Activated gamma-delta T cell (primary cell): ENCODE measurements at places on chromosomes 2 and 18.

DNA sequence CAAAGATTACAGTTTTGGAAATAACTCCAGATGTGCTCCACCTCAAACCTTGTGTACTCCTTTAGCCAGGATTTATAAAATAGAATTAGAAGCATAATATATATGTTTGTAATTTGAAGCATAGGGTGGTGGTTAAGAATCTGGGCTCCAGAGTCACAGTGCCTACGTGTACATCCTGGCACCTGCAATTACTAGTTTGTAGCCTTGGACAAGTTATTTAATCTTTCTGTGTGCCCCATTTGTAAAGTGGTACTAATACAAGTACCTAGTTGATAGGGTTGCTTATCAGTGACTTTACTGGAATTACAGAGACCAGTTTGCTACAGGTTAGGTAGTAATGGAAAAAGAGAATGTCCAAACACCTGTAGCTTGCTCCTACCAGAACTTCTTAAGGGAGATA lies 28.6 kb downstream of the EML4 start:
- no peak for DNase-seq

DNA sequence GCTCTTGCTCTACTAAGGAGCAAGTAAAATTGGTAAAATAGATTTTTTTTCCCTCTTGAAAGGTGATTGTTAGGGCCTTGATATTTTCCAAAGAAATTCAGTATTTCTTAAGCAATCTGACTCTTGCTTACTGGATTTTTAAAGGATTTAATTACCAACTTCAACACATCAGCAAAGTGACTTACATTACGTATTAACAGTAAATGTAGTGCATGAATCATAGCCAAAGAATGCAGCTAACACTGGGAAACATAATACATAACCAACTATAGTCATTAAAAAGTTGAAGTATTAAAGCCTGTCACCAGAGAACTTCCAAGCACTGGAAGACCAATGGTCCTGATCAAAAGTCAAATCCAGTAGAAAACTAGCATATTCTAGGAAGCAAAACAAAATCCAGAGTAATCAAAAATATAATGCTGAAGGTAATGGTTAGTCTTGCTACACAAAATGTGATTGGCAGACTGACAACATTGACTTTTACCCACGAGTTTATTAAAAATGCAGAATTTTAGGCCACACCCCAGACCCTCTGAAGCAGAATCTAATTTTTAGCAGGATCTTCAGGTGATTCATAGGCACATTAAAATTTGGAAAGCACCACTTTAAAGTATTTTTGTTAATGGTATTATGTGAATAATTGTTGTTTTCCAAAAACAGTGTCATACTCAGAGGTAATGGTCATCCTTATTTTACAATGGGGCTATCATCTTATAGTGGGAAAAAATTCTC lies 31.8 kb upstream of the CAVIN2 start:
- no peak for DNase-seq

DNA sequence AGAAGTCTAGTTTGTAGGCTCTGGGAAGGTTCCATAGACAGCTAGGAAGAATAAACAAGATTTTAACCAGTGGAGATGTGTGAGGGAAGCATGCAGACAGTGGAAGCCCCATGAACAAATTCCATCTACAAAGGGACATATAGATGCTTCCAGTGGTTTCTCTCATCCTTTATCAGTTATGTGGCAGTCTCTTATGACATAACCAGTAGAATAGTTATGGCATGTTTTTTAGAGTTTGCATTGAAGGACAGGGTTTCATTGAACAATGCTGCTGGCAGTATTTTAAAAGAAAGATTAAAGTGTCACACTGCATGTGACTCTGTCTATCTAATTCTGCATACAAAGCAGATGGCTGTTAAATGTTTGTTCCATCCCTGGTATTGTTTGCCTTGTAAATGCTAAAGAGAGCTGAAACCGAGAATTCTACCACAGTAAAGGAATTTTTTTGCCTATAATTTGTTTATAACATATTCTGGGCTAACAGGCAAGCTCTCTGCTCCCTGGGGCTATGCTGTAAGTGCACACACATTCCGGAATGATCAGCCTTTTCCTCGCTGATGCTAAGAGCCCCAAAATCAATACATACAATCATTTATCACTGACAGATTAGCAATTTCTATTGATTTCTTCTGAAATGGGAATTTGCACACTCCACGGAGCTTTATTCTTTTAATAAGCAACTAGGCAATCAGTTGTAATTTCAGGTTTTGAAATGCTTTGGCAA lies 76.8 kb upstream of the PELI1 start:
- no peak for DNase-seq

GRCh38 chr18:50694147-50694546 lies 125.7 kb downstream of the MRO start:
- no peak for DNase-seq

DNA sequence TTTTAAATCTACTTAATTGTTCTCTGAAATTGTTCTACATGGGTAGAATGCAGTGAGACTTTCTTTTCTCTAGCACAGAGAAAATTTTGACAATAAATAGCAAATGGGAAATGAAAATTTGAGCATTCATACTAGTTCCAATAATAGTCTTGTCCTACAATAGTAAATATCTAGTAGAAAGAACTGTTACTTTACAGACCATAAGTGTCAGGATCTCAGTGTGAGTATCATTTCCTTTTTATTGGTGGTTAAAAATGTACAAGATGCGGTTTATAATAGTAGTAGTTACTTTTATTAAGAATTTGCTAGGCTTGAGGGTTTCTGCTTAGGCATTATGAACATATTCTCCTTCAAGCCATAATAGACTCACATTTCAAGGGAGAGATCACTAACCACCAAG lies 43.2 kb downstream of the KCNE4 start:
- DNase-seq: no peak

- no peak for DNase-seq
These were observed 62.8 kb downstream of the TMEM237 start for GRCh38 chr2:201580486-201580885.
